Aorta (tissue), 5 donors: ENCODE measurements at places on chromosomes 2 and 18. TPM values are rescaled to one million over a fixed set of nuclear protein-coding genes. Genes with fewer than 3 reads are reported as not detected.

Gene ZSWIM2
- polyA plus RNA-seq, result not detected

Gene CAB39
- polyA plus RNA-seq, result 27.3 TPM

Gene UGT1A10
- polyA plus RNA-seq, result not detected

Gene AGXT
- not detected for polyA plus RNA-seq

Gene SERPINB12
- not detected for polyA plus RNA-seq
